T-helper 17 cell (primary cell): ENCODE measurements at places on chromosomes 2 and 18.

DNA sequence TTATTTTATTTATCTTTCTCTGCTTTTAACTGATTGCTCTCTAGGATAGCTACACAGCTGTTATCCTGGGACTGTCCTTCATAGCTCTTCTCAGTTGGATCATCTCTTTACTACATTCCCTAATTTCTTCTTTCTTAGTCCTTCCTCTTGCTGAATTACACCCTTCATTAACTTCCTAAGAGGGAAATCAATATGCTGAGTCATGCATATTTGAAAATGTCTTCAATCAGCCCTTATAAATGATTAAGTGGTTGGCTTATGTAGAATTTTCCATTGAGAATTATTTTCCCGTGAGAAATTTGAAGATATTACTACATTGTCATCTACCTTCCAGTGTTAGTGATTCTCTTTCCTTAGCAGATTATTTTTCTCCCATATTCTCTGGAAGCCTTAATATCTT lies 214.2 kb downstream of the SOCS6 start:
- DNase-seq = no peak

- no peak for DNase-seq
These were observed 16.3 kb downstream of the GPR55 start for GRCh38 chr2:230908595-230909191.

- DNase-seq = no peak
These were observed 221.3 kb upstream of the CTAGE1 start for GRCh38 chr18:22639026-22639463.

DNA sequence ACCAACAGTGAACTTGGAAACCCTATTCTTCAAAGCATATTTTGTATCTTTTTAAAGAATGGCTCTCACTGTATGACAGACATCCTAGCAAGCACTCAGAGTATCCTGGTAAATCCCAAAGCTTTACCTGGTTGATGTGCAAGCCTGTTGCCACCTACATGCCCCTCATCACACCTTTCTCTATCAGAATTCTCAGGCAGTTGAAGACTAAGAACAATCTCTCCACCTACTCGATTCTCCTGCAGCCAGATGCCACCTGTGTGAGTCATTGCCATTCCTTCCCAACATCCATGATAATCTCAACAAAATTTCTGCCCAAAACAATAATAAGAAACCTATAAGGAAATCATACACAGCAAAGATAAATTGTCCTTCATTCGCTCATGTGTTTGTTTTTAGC lies 659.8 kb downstream of the BCL11A start:
- DNase-seq = no peak

GRCh38 chr2:99974682-99975375 lies 167.6 kb downstream of the AFF3 start:
- no peak for DNase-seq
